ENCODE measurements at places on chromosomes 13 and 19. TPM values are rescaled to one million over a fixed set of nuclear protein-coding genes. Genes with fewer than 3 reads are reported as not detected.
A peak's percentile ranks its signal among the peaks of the same experiment; 100 is the strongest.

LCP1 gene
- total RNA-seq, result 66.3 TPM

DNA sequence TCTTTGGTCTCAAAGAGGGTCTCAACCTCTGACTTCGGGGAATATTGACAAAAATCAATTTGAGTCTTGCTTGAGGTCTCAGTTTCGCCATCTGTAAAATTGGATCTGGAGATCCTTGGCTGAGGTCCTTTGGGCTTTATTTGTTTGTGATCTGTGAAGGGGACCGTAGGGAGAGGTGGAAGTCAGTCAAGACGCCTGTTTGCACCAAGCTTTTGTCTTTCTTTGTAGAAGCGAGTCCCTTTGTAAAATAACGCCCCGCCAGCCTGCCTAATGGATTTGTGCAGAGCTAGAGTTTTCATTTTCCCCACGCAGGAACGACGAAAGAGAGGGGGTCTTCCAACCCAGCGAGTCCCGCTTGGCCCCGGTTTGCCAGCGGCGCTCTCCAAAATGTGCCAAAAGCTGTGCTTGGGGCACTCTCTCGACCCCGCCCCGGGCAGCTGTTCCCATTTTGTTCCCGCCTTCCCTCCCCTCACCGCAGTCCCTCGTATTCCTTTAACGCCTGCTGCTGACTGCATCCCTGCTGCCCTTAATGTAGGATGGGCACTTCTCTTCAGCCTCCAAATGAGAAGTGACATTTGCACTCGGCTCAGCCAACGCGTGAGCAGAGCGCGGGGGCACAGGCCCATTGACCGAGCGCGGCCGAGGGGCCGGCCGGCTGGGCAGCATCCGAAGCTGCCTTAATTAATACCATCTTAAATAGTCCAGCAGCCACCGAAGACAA is 13.0 kb downstream of the ZIC5 start:
- H3K36me3 ChIP-seq, result no peaks in the 10 kb centered on the region
- H3K4me3 ChIP-seq, result no peak overlapping the region
- no peak overlapping the region for H3K27ac ChIP-seq
- H3K27me3 ChIP-seq, result peaks cover 62% of the 10 kb centered on the region

DNA sequence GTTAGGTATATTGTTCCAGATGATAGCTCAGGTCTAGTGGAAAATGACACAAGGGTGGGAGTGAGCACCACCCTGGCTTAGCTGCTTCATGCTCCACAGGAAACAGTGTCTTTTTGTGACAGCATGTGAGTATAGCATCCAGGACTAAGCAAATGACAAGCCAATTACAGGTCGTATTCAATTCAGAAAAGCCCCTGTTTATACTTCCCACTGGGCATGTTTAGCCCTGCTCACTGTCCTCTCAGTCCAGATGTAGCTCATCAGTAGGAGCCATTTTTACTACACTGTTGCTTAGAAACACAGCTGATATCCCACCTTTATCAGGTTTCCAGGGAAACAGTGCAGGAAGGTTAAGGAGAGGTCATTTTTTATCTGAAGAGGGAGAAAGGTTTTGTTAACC is 8.0 kb downstream of the ABHD13 start:
- no peaks in the 10 kb centered on the region for H3K4me1 ChIP-seq
- DNase-seq, result no peak
- no peak overlapping the region for H3K27ac ChIP-seq
- H3K36me3 ChIP-seq, result no peaks in the 10 kb centered on the region

DNA sequence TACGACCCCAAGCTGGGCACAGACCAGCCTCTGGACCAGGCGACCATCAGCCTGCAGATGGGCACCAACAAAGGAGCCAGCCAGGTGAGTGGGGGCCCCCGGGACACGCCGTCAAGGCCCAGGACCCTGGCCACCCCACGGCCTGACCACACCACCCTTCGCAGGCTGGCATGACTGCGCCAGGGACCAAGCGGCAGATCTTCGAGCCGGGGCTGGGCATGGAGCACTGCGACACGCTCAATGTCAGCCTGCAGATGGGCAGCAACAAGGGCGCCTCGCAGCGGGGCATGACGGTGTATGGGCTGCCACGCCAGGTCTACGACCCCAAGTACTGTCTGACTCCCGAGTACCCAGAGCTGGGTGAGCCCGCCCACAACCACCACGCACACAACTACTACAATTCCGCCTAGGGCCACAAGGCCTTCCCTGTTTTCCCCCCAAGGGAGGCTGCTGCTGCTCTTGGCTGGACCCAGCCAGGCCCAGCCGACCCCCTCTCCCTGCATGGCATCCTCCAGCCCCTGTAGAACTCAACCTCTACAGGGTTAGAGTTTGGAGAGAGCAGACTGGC is 9.6 kb downstream of the ELOF1 start:
- H3K36me3 ChIP-seq, result peaks cover 73% of the 10 kb centered on the region
- no peak overlapping the region for H3K27ac ChIP-seq
- H3K4me3 ChIP-seq, result no peak overlapping the region
- no peaks in the 10 kb centered on the region for H3K27me3 ChIP-seq
- no peaks in the 10 kb centered on the region for H3K4me1 ChIP-seq

PABPC3 gene
- not detected for total RNA-seq

ZNF154 gene
- 3.0 TPM for total RNA-seq

DNA sequence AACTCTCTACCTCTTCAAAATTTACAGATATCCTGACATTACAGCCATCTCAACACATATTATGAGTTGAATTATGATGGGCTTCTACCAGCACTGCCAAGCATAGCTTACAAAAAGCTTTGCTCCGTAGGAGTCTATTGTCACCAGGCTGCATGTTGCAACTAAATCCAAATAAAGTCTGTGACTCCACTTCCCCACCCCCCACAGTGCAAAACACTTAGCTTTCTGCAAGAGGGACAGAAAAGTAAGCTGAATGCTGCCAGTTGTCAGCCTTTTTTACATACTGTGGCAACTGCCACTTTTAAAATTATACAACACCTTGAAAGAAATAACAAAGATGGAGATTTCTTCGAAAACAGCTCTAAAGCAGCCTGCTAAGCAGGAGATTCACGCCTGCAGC is 189.1 kb downstream of the FGF14 start:
- H3K27me3 ChIP-seq, result no peaks in the 10 kb centered on the region
- no peak overlapping the region for H3K27ac ChIP-seq
- H3K4me1 ChIP-seq, result no peaks in the 10 kb centered on the region
- DNase-seq, result no peak
- H3K36me3 ChIP-seq, result no peaks in the 10 kb centered on the region

GRCh38 chr19:36891768-36892357 is 24.2 kb downstream of the ZNF829 start:
- DNase-seq, result no peak
- peaks cover 59% of the 10 kb centered on the region for H3K36me3 ChIP-seq
- H3K27ac ChIP-seq, result no peak overlapping the region
- H3K27me3 ChIP-seq, result no peaks in the 10 kb centered on the region

ZNF296 gene
- total RNA-seq, result 1.5 TPM

DNA sequence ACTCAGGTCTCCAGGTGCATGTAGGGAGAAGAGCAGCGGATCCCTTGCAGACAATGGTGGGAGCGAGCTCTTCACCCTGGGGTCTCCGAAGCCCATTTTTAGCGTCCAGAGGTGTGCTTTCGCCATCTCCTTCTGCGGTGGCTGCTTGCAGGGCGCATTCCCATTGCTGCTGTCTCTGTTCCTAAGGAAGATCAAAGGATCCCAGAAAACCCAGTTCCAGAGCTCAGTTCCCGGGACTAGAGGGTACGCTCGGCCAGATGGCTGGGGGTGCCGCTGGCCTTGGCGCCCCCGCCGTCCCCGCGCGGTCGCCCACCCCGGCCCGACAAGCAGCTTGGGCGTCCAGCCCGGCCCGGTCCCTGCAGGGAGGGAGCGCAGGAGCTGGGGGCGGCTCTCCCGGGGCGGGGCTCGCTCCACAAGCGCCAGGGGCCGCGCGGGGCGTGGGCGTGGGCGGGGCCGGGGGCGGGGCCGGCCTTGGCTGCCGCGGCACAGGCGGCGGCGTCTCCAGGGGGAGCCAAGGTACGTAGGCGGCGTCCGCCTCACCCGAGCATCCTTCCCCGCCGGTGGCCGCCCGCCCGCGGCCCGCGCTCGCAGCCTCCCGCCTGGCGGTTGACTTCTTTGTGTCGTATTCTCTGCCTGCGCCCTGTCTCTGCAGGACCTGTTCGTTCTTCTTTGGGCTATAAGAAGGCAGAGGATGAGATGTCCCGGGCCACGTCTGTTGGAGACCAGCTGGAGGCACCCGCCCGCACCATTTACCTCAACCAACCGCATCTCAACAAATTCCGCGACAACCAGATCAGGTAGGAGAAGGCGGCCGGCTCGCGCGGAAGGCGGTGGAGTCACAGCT is 96.8 kb downstream of the ATP8A2 start:
- no peaks in the 10 kb centered on the region for H3K36me3 ChIP-seq
- H3K27me3 ChIP-seq, result no peaks in the 10 kb centered on the region
- H3K4me3 ChIP-seq, result no peak overlapping the region

DNA sequence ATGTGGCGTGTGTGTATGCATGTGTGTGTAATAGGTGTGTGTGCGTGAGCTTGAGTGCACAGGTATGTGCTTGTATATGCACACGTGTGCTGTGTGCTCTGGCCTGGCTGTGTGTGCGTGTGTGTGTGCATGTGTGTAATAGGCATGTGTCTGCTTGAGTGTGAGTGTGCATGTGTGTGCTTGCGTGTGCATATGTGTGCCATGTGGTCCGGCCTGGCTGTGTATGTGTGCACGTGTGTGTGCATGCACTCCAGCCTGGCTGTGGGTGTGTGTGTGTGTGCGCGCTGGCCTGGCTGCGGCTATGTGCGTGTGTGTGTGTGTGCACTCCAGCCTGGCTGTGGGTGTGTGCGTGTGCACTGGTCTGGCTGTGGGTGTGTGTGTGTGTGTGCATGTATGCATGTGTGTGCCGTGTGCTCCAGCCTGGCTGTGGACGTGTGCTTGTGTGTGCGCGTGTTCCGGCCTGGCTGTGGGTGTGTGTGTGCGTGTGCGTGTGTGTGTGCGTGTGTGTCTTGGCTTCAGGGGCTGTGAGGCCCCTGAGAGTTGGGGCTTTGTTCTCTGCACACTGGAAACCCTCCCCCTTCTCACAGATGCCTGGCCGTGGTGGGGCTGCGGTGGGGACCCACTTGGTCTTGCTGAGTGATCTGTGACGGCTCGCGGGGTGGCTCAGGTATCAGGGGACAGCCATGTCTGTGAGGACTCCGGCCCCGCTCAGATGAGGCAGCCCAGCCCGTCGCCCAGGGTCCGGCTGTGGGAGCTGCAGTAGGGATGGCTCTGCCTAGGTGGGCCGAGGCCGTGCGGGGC is 8.2 kb downstream of the SPPL2B start:
- no peak overlapping the region for H3K4me3 ChIP-seq
- no peak for DNase-seq
- H3K27ac ChIP-seq, result no peak overlapping the region
- H3K4me1 ChIP-seq, result no peaks in the 10 kb centered on the region
- H3K27me3 ChIP-seq, result no peaks in the 10 kb centered on the region

- H3K4me1 ChIP-seq, result peaks cover 47% of the 10 kb centered on the region
- no peaks in the 10 kb centered on the region for H3K27me3 ChIP-seq
- no peak for DNase-seq
- H3K36me3 ChIP-seq, result peaks cover 28% of the 10 kb centered on the region
- H3K4me3 ChIP-seq, result peak overlapping the region; percentile 91
Measured at GRCh38 chr19:45780448-45781213, 1.7 kb downstream of the DMPK start.

DNA sequence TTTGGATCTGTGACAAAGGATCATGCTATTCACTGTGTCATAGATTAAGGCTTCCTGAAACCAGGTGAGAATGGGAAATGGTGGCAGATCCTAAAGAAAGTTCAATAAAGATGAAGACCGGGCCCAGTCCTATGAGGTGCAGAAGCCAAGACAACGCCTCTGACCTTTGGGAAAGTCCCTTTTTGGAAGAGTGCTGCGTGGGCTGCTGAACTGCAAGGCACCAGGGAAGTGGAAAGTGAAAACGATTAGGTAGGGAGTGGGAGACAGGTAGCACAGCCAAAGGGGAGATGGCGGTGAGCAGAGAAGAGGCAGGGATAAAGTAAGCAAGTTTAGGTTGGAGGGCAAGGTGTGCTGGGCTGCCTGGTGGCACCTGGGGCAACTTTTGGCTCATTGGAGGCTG is 16.3 kb downstream of the MBNL2 start:
- no peaks in the 10 kb centered on the region for H3K27me3 ChIP-seq
- no peak overlapping the region for H3K27ac ChIP-seq
- no peak for DNase-seq
- peaks cover 17% of the 10 kb centered on the region for H3K4me1 ChIP-seq
- H3K4me3 ChIP-seq, result no peak overlapping the region

ZNF729 gene
- total RNA-seq, result not detected

DNA sequence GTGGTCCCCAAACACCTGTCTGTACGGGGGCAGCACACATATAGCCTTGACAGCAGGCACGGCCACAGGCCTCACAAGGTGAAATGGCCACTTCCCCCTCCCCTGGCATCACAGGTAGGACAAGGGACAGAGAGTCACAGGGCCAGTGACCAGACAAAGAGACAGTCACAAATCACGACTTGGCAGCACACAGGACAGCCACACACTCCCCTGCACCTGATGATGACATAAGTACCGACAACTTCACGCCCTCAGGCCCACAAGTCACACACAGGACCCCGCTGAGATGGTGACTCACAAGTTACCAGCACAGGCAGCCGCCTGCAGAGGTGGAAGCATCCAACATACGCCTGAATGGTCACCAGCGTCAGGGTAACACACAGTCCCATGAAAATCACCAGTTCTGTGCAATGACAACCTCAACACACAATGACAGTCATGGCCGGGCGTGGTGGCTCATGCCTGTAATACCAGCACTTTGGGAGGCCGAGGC is 16.5 kb downstream of the TYK2 start:
- no peak overlapping the region for H3K27ac ChIP-seq
- no peaks in the 10 kb centered on the region for H3K27me3 ChIP-seq
- no peaks in the 10 kb centered on the region for H3K4me1 ChIP-seq
- H3K36me3 ChIP-seq, result peaks cover 41% of the 10 kb centered on the region
- H3K4me3 ChIP-seq, result no peak overlapping the region

GRCh38 chr19:1785310-1785709 is 26.8 kb downstream of the ATP8B3 start:
- H3K36me3 ChIP-seq, result no peaks in the 10 kb centered on the region
- H3K4me1 ChIP-seq, result no peaks in the 10 kb centered on the region

DNA sequence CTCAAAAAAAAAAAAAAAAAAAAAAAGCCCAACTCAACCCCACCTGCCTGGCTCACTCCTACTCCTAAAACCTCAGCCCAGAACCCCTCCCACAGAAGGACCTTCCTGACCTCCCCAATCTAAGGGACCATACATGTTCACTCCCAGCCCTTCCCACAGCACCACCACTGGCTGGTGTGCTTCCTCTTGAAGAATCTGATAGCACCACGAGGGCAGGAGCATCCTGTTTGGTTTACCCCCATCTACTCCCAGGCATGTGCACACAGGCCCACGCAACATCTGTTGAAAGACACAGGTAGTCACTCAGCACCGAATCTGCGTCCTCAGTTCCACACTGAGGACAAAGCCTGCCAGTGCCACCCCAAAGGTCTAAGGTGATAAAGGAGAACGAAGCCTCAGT is 8.2 kb downstream of the LATS2 start:
- no peaks in the 10 kb centered on the region for H3K27me3 ChIP-seq
- DNase-seq, result no peak
- peaks cover 22% of the 10 kb centered on the region for H3K4me1 ChIP-seq
- H3K27ac ChIP-seq, result no peak overlapping the region

- DNase-seq, result no peak
- H3K4me1 ChIP-seq, result no peaks in the 10 kb centered on the region
Measured at GRCh38 chr13:72194523-72194922, 327.5 kb upstream of the DACH1 start.

ATP8A2 gene
- total RNA-seq, result 1.6 TPM

ZSCAN5C gene
- not detected for total RNA-seq

All from thoracic aorta (tissue), 2 donors.